ENCODE measurements at places on chromosomes 3 and 15.

DNA sequence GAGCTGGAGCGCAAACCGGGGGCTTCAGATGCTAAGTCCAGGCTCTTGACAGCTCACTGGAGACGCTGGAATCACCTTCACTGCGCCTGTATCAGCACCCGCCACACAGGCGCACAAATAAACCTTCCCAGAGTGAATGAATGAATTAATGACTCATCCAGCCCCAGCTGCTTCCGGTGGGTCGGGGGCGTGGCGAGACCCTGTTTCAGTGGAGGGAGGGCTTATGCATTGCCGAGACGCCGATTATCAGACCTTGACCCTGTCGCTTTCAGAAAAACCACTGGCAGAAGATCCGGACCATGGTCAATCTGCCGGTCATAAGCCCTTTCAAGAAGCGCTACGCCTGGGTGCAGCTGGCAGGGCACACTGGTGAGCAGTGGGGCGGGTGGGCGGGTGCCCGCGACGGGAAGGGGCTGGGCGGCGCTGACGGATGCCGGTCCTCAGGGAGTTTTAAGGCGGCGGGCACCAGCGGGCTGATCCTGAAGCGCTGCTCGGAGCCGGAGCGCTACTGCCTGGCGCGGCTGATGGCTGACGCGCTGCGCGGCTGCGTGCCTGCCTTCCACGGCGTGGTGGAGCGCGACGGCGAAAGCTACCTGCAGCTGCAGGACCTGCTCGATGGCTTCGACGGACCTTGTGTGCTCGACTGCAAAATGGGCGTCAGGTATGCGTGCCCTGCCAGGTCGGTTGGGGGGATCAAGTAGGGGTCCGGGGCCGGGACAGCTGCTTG, 7.7 kb downstream of the ITPKA start:
- peak; percentile 48 for DNase-seq

GRCh38 chr3:192091831-192092230, 630.9 kb downstream of the PYDC2 start:
- no peak for DNase-seq

DNA sequence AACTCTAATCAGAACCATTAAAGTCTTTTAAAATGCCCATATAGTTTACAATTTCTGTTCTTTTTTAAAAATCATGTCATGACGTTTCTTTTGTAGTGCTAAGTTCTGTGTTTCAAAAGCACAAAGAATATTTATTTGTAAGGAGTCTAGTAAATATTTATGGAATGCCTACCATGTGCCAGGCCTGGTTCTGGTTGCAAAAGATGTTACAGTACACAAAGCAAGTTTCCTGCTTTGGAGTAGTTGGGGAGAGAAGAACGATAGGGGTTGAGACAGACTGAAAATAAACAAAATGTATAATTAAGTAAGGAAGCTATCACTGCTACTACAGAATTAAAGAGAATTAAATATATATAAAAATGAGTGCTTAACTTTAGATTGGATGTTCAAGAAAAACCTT, 86.8 kb upstream of the CMSS1 start:
- no peak for DNase-seq

DNA sequence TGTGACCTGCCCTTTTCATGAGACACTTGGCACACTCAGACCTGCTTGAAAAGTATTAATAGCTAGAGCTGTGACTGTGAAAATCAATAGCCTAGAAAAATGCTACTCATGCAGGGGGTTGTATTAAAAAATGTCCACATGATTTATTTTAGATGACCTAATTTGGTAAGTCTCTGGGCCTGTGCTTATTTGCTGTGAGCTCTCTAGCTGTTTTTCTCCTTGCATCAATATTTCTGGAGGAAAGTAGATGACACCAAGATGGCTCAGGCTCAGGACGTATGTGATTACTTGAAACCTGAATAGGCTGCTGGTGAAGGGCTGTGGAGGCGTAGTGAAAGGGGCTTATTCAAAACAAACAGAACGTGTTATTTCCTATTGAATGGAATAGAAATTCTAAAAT, 29.5 kb downstream of the KCNAB1 start:
- DNase-seq, result no peak

- DNase-seq, result no peak
Measured at GRCh38 chr15:88716543-88717381, 77.9 kb downstream of the ISG20 start.

- no peak for DNase-seq
Measured at GRCh38 chr3:116241677-116242076, 203.6 kb downstream of the LSAMP start.

GRCh38 chr15:60620708-60621107, 141.8 kb upstream of the ICE2 start:
- DNase-seq, result no peak

GRCh38 chr3:193620650-193621049, 27.6 kb downstream of the OPA1 start:
- DNase-seq, result no peak

GRCh38 chr15:98419173-98419780, 229.1 kb upstream of the IGF1R start:
- no peak for DNase-seq

DNA sequence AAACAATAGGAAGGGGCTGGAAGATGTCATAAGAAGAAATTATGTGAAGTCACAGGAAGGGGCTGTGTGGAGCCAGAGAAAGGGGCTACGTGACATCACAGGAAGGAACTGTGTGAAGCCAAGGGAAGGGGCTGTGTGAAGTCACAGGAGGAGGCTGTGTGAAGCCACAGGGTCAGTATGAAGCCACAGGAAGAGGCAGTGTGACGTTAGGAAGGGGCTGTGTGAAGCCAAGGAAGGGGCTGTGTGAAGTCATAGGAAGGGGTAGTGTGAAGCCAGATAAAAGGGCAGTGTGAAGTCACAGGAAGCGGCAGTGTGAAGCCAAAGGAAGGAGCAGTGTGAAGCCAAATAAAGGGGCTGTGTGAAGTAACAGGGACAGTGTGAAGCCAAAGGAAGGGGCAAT, 32.5 kb downstream of the GASK1A start:
- no peak for DNase-seq

- no peak for DNase-seq
Measured at GRCh38 chr15:56351957-56352506, 13.2 kb upstream of the TEX9 start.

- no peak for DNase-seq
Measured at GRCh38 chr3:195113048-195113447, 157.9 kb downstream of the XXYLT1 start.

DNA sequence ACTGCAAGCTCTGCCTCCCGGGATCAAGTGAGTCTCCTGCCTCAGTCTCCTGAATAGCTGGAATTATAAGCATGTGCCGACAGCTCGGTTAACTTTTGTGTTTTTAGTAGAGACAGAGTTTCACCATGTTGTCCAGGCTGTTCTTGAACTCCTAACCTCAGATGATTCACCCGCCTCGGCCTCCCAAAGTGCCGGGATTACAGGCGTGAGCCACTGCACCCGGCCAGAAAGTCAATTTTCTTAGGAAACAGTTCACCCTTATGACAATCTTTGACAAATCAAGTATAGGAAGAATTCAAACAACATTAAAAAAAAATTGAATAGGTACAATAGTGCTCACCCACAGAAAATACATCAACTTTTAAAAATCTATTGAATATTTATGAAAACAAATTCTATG, 23.6 kb upstream of the DUT start:
- no peak for DNase-seq

- DNase-seq, result no peak
Measured at GRCh38 chr15:40063563-40064011, 24.6 kb upstream of the SRP14 start.

DNA sequence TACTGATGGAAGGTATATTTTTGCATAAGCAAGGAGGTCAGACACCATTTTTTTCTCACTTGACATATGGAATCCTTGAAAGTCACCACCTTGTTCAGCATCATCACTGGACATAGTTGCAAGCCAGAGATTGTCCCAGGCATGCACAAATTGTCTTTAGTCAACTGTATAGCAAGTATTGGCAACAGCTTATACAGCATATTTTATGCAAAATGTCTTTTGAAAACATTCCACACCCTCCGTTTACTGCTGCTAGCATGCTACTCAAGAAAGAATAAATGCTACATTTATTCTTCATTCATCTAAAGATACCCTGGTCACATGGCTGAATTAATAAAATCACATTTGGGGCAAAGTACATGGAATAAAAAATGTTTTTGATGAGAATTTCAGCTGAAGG, 168.5 kb upstream of the DCBLD2 start:
- DNase-seq, result no peak

DNA sequence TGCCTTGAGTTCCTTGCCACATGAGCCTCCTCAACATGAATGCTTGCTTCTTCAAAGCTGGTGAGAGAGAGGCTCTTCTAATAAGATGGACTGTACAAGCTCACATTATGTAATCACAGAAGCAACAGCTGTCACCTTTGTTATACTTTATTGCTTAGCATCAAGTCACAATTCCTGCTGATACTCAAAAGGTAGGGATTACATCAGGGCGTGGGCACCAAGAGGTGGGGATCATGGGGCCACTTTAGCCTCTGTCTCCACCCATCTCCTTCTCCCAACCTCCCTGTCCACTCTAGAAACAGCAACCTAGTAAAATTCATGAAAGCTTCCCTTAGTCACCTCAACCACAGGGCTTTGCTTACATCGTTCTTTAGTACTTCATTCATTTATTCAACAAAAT, 95.9 kb downstream of the FAM43A start:
- no peak for DNase-seq

GRCh38 chr3:49647741-49648140, 26.4 kb upstream of the APEH start:
- DNase-seq, result no peak

DNA sequence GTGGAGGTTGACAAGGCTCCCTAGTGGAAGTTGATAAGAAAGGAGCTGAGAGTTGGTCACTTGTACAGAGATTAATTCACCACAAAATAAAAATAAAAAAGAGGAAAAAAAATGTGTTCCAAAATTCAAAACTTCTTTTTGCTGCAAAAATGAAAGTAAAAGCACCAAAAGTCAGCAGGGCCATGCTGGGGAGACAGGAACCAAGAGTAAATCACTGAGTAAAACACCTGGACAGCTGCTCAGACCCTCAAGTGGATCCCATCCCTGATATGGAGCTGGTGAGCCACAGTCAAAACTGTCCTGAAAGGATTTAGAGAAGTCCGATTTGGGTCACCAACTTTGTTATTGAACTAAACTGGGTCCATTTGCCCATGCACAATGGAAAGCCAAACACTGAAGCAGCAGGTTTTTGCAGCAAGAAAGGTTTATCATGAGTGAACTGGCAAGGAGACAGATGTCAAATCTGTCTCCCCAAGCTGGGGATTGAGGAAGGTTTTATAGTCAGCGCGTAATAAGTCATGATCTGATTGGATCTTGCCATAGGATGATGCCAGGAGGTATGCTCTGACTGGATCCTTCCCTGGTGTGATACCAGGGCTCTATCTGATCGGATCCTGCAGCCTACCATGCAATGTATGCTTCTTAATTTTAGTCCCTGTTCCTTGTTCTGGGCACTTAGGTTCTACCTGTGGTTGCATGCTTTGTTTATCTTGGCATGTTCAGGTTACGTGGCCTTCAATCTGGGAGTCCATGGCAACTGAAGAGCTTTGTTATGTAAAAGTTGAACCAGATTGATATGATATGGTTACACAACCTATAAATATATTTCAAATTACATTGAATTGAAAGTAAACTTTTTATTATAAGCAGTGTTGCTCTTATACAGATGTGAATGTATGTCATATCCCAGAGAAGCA, 313.2 kb downstream of the POLQ start:
- no peak for DNase-seq

GRCh38 chr15:98967096-98967495, 40.5 kb downstream of the PGPEP1L start:
- no peak for DNase-seq

- no peak for DNase-seq
Measured at GRCh38 chr3:29555590-29555989, 274.7 kb downstream of the RBMS3 start.

- no peak for DNase-seq
Measured at GRCh38 chr15:26721232-26721967, 51.5 kb downstream of the GABRB3 start.

DNA sequence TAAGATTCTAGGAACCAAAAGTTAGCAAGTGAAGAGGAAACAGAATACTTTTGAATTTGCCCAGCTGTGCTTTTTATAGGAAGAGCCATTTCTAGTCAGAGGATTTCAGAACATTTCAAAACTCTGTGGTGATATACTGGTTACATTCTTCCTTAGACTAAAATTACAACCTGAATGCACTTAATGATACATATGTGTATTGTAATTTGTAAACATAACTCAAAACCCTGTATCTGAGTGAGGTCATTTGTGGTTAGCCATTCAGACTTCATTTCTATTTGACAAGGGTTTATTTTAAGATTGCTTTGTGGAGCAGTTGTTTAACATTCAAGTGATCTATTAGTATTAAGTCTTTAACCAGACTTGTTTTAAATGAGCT, 59.4 kb upstream of the TRIM71 start:
- DNase-seq, result no peak

GRCh38 chr3:141366285-141367037, 1.8 kb upstream of the ZBTB38 start:
- no peak for DNase-seq

GRCh38 chr3:73389117-73389813, 235.5 kb downstream of the PDZRN3 start:
- DNase-seq, result no peak

DNA sequence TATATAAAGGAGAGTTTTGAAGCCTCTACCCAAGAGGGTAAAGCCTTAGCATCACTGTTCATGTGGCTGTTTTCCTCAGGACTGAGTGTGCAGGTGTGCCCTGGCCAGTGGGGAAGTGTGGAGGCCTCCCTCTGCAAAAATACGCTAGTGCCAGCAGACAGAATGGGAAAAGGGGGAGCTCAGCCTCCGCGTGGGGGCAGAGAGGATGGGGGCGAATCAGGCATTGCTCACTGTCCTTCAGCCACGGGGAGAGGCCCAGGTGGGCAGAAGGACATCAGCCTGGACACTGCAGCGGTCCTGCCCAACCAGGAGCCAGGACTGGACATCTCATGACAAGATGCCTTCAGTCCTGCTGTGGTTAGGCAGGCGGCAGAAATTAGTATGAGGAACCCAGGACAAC, 10.1 kb downstream of the LTF start:
- DNase-seq, result no peak

- DNase-seq, result no peak
Measured at GRCh38 chr3:72625602-72626337, 222.5 kb downstream of the SHQ1 start.

DNA sequence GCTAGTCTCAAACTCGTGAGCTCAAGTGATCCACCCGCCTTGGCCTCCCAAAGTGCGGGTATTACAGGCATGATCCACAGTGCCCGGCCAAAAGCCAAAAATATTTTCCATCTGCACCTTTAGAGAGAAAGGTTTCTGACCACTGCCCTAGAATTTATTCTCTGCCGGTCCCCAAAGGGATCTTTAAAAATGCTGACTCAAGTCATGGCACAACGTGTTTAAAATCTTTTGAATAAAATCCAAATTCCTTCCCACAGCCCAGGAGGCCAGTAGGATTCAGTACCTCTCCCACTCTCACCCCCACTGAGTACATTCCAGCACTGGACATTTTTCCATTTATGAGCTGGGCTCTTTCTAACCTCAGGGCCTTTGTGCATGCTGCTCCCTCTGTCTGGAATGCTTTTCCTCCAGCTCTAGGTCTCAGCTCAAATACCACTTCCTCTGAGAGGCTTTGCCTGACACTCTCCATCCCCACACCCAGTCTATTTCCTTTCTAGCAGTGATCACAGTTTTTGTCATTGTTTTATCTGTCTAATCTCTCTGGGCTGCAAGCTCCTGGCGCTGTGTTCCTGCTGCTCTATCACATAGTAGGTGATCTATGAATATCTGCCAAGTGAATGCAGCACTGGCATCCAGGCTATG, 502.9 kb downstream of the SHQ1 start:
- DNase-seq, result no peak

GRCh38 chr15:37108381-37109167, 8.2 kb upstream of the MEIS2 start:
- no peak for DNase-seq

Measured in stimulated activated CD4-positive, alpha-beta T cell treated with anti-CD3 and anti-CD28 coated beads, Interleukin-4, amount 100 ng/mL, for 1 hour (primary cell).